Activated CD4-positive, alpha-beta T cell treated with anti-CD3 and anti-CD28 coated beads, Interleukin-2, amount 50 U/mL, for 24 hours (primary cell): ENCODE measurements at places on chromosomes 3 and 15.

DNA sequence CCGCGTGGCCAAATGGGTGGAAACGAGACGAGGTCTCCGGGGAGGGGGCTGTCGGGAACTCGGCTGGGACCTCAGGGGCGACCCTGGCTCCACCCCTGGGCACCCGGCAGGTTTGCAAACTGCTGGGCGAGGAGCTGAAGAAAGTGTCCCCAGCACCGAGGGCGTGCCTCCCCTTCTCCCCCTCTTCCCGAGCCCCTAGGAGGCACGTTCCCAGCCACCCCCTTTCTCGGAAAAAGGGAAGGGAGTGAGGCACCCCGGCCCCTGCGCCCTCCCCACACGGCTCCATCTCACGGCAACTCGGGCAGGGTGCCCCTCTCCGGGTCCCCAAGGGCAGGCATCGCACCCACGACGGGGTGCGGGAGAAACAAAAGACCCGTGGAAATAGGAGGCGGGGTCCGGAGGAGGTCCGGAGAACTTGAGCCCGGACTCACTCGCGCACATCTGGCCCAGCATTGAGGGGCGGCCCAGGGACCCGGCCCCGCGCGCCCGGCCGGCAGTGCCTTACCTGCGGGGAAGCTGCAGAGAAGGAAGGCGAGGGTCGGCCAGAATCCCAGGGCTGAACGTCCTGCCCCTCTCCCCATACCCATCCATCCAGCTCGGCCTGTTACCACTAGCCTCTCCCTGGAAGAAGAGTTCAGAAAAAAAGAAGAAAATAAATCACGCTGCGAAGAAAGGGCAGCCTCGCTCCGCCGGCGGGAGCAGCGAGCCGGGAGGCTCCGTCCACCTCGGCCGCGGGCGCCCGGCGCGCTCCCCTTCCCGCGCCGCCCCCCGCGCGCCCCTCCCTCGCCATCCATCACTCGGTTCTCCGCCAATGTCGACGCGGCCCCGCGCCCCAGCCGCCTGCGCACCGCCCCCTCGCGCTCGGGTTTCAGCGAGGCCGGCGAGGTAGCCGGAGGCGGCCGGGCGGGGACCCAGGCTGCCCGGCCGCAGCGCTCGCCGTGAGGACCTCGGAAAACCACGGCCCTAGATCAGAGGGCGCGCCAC lies 16.3 kb downstream of the RGMA start:
- no peak for DNase-seq

DNA sequence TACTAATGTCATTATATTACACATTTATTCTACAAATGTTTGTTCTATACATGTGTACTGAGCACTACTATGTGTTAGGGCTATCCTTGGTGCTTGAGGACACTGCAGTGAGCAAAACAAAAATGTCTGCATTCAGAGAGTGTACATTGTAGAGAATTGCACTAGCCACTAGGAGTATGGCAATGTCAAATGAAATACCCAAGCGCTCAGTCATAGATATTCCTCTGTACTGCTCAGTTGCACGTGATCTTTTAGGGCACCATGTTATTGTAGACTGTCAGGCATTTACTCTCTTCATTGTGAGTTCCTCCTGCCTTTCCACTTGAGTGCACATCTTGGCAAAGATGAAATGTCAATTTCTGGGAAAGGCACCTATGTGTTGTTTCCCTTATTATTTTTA lies 36.8 kb downstream of the FNDC3B start:
- no peak for DNase-seq

GRCh38 chr3:94225148-94225865 lies 162.4 kb downstream of the NSUN3 start:
- no peak for DNase-seq

DNA sequence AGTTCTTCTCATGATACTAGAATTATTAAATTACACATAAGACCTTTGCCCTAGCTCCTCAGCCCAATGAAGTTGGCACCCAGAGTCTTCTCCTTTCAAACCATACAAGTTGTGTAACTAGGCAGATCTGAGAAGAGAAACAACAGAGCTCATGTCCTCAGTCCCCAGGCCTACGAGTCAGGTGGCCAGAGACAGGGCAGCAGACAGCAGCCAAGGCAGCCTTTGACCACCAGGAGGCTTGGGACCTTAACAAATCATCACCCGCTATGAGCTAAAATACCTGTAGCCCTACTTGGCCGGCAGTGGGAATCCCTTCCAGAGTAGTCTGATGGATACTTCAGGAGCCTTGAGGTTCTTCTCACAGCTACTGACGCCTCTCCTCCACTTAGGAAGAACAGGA lies 18.3 kb downstream of the STIMATE start:
- no peak for DNase-seq

DNA sequence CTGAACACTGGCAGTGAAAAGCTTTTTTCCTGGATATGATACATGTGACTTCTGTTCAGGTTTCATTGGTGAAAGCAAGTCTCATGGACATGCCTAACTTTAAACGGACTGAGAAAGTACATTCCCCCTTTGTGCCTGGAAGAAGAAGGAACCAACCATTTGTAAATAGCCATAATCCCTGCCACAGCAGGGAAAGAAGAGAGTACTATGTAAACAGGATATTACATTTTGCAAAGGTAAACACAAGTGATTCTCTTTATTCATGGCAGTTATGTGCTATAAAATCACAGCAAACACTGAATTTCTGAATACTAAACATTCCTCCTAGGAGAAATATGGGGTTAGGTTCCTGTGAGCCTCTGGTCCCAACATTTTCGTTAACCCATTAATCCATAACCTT lies 46.8 kb downstream of the PRICKLE2 start:
- DNase-seq = no peak

GRCh38 chr15:75895731-75896130 lies 7.9 kb upstream of the FBXO22 start:
- DNase-seq = no peak

GRCh38 chr15:92922418-92923002 lies 22.4 kb downstream of the CHD2 start:
- no peak for DNase-seq
